ENCODE measurements at places on chromosomes 13 and 19.

DNA sequence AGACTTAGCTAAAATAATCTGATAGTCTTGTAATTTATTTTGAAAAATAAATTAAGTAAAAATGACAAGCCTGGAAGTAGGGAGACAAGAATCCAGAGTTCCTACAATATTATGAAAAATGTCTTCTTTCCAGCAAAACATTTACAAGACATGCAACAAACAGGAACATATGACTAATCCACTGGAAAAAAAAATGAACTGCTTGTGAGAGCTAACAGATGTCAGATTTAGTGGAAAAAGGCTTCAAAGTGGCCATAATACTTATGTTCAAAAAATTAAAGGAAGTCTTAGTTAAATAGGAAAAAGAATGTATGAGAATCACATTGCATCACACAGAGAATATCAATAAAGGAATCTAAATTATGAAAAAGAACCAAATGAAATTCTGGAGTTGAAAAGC lies 2082.0 kb upstream of the PCDH20 start:
- DNase-seq, result no peak

- no peak for DNase-seq
These were observed 138.0 kb downstream of the MIPEP start for GRCh38 chr13:23751195-23751594.

GRCh38 chr19:16089010-16089846 lies 12.9 kb downstream of the TPM4 start:
- DNase-seq, result no peak

- DNase-seq, result no peak
These were observed 19.6 kb downstream of the LILRB4 start for GRCh38 chr19:54682306-54682856.

- DNase-seq, result no peak
These were observed 8.6 kb downstream of the CRB3 start for GRCh38 chr19:6472713-6473112.

DNA sequence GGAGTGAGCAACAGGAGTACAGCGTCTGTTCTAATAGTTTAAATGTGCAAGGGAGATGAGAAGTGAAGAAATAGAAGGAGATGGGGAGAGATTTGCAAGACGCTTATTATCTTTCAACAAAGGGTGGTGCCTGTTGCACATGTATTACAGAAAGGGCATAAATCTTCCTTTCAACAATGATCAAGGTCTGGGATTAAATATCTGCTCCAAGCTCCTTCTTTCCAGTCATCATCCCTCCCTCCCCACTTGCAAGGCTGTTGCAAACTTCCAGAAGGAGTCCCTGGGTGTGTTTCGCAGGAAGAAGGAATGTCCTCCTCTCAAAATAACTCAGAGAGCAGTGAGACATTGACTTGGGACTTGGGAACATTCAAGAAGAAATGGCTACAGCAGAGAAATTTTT lies 63.5 kb upstream of the MYCBP2 start:
- DNase-seq, result no peak

DNA sequence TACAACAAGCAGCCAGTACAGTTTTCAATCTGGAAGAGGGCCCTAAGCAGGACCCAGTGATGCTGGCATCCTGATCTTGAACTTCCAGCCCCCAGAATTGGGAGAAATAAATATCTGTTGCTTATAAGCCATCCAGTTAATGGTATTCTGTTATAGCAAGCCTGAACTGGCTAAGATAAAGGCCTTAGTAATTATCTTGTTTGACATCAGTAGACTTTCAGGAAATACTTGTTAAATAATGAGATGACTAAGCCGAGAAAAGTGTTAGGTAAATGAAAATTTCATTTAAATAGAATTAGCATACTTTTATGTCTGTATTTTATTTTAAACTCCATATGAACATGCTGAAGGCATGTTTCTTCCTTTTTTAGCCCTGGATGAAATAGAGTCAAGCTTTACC lies 188.2 kb downstream of the OLFM4 start:
- no peak for DNase-seq

GRCh38 chr19:53868091-53868891 lies 608 bp downstream of the MYADM start:
- DNase-seq, result no peak

- DNase-seq, result no peak
These were observed 81.7 kb upstream of the ARHGEF7 start for GRCh38 chr13:111033172-111034130.

- no peak for DNase-seq
These were observed at the start of gene LSR for GRCh38 chr19:35248310-35249145. Gene LSR, plus strand, starts transcription at chr19:35249002. Its CDS starts 21 bp downstream, at chr19:35249023.

DNA sequence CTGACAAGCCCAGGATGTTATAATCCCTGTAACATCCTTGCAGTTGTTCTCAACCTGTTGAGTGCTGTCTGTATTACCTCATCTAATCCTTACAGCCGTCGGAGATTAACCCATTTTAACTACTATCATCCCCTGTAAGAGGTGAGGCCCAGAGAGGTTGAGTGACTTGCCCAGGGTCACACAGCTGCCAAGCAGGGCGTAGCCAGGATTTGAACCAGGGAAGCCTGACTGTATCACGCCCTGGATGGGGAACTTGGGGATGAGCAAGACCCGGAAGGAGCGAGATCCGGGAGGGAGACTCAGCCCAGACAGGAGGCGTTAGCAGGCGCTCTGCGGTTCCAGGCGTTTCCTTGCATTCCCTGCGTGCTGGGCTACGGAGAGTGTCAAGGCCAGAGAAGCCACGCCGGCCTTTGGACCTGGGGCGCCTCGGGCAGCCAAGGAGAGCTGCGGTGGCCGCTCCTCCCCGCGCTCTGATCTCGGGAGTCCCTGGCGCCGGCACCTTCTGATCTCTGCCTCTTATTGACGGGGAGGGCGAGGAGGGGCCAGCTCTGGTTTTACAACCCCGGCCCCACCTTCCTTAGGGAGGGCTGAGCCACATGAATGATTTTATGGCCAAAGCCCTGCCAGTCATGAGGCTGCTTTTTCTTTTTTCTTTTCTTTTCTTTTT lies 6.2 kb downstream of the SULT2B1 start:
- DNase-seq, result no peak

DNA sequence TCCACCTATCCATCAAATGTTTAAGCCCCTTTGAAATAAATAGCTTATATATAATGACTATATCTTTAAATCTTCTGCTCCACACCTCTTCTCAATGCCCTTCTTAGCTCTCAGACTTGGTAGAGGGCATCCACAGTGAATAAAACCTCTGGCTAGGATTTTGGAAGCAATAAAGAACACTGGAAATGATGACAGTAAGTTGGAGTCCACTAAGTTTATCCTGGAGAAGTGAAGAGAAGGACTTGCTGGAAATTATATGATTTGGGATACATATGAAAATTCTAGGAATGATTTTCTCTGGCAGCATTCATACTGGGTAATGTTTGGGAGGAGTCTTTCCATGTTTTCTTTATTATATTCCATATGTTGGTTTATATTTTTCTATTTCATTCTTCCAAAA lies 133.5 kb upstream of the KL start:
- DNase-seq, result no peak

- DNase-seq, result no peak
These were observed 16.9 kb upstream of the SIGLEC11 start for GRCh38 chr19:49977881-49978280.

GRCh38 chr13:30523211-30523610 lies 57.5 kb upstream of the HMGB1 start:
- DNase-seq, result no peak

GRCh38 chr13:28734906-28735305 lies 16.1 kb upstream of the SLC46A3 start:
- no peak for DNase-seq

DNA sequence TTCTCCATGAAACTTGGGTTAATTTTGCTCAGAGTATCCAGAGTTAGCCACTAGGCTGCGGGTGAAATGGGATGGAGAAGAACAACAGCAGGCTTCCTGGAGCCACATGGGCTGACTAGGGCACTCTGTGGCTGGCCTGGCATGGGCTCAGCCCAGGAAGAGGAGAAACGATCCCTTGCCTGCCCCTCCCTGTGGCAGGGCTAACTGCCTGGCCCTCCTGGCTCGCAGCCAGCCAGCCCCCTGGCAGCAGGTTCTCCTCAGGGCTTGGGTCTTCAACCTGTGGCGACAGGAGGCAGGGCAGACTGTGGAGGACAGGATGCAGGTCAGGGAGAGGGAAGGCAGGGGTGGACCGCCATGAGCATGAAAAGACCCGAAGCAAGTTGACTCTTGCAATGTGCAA lies 78.7 kb upstream of the GPR183 start:
- DNase-seq, result no peak

GRCh38 chr13:64052521-64052920 lies 2636.9 kb upstream of the PCDH20 start:
- no peak for DNase-seq

DNA sequence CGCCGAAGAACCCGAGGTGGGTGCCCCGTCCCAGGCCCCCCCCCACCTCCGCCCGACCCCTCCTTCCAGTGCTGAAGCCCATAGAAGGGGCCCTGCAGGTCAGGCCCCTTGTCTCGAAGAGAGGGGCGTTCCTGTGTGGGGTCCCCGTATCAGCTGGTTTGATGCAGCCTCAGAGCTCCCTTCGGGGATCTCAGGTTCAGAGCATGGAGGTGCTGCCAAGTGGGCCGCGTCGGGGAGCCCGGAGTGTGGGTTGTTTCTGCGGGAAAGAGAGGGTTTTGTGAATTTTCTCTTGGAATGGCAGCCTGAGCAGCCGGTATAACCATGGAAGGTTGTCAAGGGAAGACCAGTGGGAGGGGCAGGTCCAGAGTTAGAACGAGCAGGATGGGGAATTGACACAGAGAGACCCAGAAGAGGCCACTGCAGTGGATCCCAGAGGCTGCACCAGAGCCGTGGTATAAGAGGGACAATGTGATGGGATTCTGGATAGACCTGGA lies 384 bp downstream of the TRAPPC2B start:
- DNase-seq, result no peak

GRCh38 chr13:61413572-61414535 lies 1.8 kb downstream of the PCDH20 start:
- DNase-seq, result no peak

DNA sequence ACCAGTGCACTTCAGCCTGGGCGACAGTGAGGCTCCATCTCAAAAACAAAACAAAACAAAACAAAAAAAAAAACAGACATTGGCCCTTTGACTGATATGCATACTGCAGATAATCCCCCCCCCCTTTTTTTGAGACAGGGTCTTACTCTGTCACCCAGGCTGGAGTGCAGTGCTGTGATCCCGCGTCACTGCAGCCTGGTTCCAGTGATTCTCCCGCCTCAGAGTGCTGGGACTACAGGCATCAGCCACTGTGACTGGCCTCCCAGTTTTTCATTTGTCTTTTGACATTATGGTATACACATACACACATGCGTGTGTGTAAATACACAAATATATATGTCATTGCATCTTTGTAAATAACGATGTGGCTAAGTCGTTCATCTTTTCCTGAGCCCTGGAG lies 61.8 kb downstream of the ATP11A start:
- no peak for DNase-seq

DNA sequence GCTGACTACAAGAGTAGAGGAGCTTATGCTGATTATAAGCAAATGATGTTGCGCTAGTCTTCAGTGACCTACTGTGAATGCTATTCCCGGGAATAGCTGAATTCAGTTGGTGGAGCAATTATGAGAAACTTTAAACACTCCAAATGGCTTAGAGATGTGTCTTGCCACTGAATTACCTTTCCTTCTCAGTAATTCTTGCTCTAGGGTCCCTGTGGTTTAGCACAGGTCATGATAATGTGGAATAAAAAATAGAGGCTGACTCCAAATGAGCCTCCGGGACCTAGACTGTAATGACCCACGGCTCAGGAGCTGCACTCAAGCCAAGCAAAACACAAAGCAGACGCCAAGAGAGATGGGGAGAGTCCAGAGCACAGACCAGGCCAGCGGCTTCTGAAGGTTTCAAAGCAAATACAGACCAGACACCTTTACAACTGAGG lies 124.7 kb downstream of the RGCC start:
- DNase-seq, result no peak

DNA sequence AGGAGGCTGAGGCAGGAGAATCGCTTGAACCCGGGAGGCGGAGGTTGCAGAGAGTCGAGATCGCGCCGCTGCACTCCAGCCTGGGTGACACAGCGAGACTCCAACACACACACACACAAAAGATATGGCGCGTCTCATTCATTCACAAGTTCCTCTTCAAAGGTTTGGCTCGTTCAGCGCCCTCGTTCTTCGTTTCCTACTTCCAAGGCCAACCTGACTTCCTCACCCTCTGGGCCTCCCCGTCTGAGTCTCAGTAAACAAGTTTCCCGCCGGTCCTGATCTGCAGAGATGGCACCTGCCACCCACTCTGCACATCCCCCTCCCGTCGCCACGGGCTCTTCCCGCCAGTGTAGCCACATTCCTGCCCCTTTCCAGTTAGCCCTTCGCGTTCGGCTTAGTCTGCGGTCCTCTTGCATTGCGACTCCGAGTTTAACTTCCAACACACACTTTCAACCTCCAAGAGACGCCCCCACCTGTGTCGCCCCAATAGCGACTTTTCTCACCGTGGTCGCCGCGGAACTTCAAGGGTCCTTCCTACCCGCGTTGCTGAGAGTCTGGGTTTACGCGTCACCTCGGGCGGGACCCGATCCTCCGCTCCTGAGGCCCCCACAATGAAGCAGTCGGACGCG lies 1.3 kb upstream of the BSG start:
- DNase-seq, result no peak

- no peak for DNase-seq
These were observed 1.0 kb upstream of the KRI1 start for GRCh38 chr19:10566658-10567410.

GRCh38 chr13:95300625-95301182 lies 547 bp downstream of the ABCC4 start:
- no peak for DNase-seq

DNA sequence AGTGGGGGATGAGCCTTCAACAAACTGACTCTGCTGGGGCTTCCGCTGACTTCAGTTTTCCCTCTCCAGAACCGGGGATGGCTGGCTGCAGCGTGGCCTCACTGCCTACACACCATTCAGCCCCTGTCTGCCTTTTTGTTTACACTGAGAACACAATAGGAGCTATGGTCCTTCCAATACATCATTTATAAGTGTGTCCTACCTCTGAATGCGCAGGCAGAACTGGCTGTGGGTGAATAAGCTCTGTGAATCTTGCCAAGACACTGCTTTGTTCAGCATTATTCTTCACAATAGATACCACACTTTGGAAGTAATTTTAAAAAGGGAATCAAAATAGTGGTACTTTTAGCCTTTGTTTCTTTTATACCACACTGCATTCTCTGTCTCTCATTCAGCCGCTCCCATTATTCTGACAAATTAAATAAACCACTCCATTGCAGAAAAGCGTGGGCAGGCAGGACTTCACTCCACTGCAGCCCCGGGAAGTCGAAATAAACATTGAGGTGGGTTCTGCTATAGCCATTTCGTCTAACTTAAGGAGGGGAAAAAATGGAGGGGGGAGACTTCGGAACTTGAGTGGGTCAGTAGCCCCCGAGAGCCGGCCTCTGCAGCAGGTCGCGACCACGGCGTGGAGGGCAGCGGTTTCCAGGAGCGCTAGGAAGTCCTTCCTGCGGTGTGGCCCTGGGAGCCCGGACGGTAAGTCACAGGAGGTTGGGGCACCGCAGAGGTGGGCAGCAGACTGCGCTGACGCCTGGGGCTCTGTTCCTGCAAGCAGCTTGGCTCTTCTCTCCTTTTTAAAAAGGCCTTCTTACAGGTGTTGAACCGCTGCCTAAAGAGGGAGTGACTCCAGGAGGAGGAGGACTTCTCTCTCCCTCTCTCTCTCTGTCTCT lies 94.8 kb upstream of the SOX1 start:
- DNase-seq, result no peak

- no peak for DNase-seq
These were observed 29.2 kb upstream of the CCNP start for GRCh38 chr19:40255619-40256166.

Measured in forelimb muscle (tissue), 1 donor.